ENCODE measurements at places on chromosomes 16 and 17. TPM values are rescaled to one million over a fixed set of nuclear protein-coding genes. Genes with fewer than 3 reads are reported as not detected.

The ZG16B gene
- not detected for total RNA-seq

The IL17C gene
- total RNA-seq, result not detected

The MT1H gene
- total RNA-seq, result not detected

The ZFP3 gene
- total RNA-seq, result 8.9 TPM

The TBC1D3E gene
- total RNA-seq, result not detected

The AATK gene
- total RNA-seq, result 1.4 TPM

The PPL gene
- total RNA-seq, result 0.42 TPM

The SHMT1 gene
- 54.0 TPM for total RNA-seq

The CCDC154 gene
- total RNA-seq, result 1.2 TPM

The KRTAP3-3 gene
- not detected for total RNA-seq

The TNFRSF13B gene
- total RNA-seq, result not detected

The PLEKHG4 gene
- 5.8 TPM for total RNA-seq

The EPX gene
- total RNA-seq, result not detected

The CA7 gene
- not detected for total RNA-seq

The FOXF1 gene
- not detected for total RNA-seq

The KRTAP4-5 gene
- total RNA-seq, result not detected

The NFATC2IP gene
- total RNA-seq, result 63.4 TPM

The XYLT1 gene
- 0.64 TPM for total RNA-seq

The TM4SF5 gene
- total RNA-seq, result not detected

The ZNF469 gene
- 0.11 TPM for total RNA-seq

The ABCC6 gene
- not detected for total RNA-seq

The ZNF207 gene
- total RNA-seq, result 178 TPM

The SLC35G6 gene
- not detected for total RNA-seq

Data from A673 (cell line).